ENCODE measurements at places on chromosomes 5 and 9.

DNA sequence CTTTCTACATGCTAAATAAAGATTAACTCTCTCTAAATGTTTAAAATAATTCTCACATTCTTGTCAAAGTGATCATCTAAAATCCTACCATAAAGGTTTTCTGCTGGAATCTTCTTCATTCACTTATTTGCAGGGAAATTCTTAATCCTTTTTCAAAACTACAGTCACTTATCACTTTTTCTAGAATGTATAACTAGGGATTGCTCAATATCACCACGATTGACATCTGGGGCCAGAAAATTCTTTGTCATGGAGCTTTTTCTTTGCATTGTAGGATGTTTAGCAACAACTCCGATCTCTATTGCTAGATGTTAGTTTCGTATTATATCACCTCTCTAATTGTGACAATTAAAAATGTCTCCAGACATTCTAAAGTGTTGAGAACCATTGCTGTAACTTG lies 344.9 kb upstream of the PIK3R1 start:
- no peak for DNase-seq

GRCh38 chr9:14627513-14627912 lies 65.7 kb downstream of the ZDHHC21 start:
- DNase-seq, result no peak

- DNase-seq, result no peak
Observed at GRCh38 chr5:172223901-172224873, 30.2 kb downstream of the EFCAB9 start.

- DNase-seq, result no peak
Observed at GRCh38 chr9:90641086-90641485, 1.5 kb downstream of the DIRAS2 start.

DNA sequence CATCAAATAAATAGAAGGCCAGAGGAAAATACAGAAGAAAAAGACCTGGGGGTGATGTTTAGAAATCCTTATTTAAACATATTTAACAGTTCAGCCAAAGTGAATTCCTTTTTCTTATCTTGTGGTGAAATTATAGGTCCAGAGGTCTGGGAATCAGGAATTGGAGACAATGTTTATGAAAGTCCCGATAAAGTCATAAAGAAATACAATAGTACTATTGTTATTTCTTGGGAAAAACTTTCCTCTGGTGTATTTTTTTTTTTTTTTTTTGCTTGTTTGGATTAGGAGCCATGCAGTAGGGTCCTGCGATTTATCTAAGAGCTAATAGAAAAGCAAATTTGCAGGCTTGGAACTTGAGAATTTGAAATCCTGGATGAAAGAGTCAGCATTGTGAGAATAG lies 426 bp downstream of the C7 start:
- DNase-seq, result no peak

Data from NCI-H345 (cell line).